NCI-H2081 treated with DMSO at 0.1 percent for 48 hours (cell line): ENCODE measurements at places on chromosomes 11 and 22.
A peak's percentile ranks its signal among the peaks of the same experiment; 100 is the strongest.

GRCh38 chr11:70740488-70740851, 342.1 kb downstream of the CTTN start:
- DNase-seq: no peak

- DNase-seq: no peak
Measured at GRCh38 chr11:47448566-47449427, at the start of gene RAPSN. Gene RAPSN, minus strand, starts transcription at chr11:47449136. Its CDS starts 172 bp downstream, at chr11:47448964.

DNA sequence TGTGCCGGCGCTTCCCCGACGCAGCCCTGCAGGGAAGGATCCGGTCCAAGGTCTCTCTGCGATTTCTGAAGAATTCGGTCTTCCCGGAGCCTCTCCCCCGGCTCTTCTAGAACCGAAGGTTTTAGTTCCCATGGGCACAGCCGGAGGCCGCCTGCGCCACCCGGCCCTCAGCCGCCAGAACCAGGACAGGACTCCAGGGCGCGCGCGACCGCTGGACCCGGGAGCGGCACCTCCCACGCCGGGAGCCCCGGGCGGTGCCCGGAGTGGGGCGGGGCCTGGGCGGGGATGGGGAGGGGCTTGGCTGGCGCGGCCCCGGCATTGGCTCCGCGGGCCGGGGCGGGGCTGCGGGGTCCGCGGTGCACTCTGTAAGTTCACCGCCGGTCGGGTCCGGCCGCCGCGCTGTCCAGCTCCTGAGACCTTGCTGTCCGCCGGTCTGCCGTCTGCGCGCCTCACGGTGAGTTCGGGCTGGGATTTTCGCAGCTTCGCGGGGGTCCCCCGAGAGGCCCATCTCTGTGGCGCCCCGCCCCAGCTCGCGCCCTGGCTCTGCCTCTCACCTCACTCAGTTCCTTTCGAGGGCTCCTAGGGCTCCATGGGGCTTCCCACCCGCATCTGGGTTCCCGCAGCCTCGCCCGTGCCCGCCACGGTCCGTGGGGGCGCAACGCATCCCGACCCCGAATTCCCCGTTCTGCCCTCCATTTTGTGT, at the start of gene CDC42EP2:
CDC42EP2 (plus strand) TSS at position 366 of the 703 bp plus-strand sequence. CDS start 6,033 bp downstream, outside the sequence.
- DNase-seq: no peak

- no peak for DNase-seq
Measured at GRCh38 chr11:8566613-8567210, 27.3 kb downstream of the STK33 start.

GRCh38 chr11:102793677-102794290, 4.2 kb downstream of the MMP1 start:
- no peak for DNase-seq

GRCh38 chr11:2265854-2266585, 4.4 kb downstream of the ASCL2 start:
- DNase-seq: no peak

DNA sequence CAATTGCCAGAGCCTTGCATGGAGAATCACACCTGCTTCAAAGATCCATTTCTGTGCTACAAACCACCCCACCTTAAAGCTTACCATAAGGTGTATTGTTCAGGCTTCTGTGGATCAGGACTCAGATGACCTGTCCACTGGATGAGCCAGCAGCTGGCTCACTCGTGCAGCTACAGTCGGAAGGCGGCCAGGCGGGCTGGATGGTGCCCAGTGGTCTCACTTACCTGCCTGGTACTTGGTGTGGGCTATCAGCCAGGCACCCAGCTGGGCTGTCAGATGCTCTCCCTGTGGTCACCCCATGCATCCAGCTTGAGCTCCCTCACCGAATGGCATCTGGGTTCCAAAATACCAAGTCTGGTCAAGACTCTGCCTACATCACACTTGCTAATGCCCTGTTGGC, 10.9 kb upstream of the APOBEC3B start:
- no peak for DNase-seq

GRCh38 chr11:31636983-31637382, 127.4 kb downstream of the ELP4 start:
- no peak for DNase-seq

DNA sequence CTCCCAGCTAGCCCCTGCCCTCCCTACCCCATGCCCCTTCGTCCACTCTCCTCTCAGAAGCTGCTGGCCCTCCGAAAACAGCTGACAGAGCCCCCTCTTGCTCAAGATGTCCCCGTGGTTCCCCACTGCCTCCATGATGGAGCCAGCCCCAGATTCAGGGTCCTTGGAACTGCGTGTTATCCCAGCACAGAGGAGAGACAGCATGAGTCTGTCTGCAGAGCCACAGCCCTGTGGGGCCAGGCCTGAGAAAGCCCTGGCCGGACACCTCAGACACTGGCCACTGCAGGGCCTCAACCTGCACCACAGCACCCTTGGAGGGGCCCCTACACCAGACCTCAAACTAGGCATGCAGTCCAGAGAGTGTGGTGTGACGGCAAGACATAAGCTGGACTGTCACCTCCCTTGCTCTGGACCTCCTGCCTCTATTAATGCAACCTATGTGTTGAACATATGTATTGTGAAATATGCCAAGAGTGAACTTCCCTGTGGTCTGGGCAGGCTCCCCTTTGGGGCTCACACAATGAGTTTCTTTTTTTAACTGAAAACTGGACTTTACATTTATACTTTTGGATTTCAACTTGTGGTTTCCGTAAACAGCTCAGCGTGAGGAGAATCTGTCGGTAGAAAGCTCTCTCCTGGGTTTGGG, 9.6 kb downstream of the PNPLA5 start:
- DNase-seq: no peak

DNA sequence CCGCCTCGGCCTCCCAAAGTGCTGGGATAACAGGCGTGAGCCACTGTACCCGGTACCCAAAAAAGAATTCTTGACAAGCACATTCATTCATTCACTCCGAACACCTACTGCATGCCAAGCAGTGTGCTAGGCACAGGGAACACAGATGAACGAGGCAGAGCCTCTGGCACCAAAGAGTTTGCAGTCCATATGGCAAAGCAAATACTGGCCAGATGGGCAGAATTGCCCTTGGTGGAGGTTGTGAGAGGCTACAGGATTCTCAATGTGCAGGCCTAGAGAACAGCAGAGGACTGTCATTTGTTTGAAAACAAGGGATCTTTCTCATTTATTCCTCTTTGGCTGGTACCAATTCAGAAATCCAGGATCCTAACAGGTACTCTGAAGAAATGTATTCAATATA, 27.5 kb upstream of the MTCH2 start:
- no peak for DNase-seq

DNA sequence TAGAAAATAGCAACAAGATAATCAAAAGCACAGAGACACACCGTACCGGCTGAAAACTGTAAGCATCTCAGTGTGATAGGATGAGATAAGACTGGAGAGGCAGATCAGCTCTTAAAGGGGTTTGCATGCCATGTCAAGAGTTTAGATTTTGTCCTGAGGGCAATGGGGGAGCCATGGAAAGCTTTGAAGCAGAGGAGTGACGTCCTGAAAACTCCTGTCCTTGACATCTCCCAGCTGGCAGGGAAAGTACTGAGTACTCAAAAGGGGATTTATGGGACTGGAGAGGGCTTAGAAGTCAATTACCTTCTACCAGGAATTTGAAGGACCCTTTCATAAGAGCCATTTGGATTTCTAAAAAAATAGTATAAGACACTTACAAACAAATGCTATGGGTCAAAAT, 420.5 kb upstream of the NARS2 start:
- no peak for DNase-seq

GRCh38 chr11:78281511-78281910, 92.8 kb downstream of the USP35 start:
- DNase-seq: no peak

- no peak for DNase-seq
Measured at GRCh38 chr11:112902361-112903011, 58.7 kb upstream of the NCAM1 start.

DNA sequence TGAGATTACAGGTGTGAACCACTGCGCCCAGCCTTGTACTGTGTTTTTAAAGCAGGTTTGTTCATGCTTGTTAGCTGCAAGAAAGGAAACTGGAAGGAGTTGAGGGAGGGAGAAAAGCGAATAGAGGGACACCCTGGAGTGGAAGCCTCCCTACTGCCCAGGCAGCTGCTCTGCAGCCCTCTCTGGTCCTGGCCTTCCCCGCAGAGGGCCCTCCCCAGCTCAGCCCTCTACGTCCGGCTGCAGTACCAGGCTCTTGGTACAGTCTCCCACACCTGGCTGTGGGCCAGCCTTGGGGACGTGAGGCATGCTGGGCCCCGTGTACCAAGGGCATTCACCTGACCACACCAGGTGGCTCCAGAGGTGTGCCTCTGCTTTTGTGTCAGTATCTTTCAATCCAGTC, 70.8 kb downstream of the MED15 start:
- DNase-seq: no peak

DNA sequence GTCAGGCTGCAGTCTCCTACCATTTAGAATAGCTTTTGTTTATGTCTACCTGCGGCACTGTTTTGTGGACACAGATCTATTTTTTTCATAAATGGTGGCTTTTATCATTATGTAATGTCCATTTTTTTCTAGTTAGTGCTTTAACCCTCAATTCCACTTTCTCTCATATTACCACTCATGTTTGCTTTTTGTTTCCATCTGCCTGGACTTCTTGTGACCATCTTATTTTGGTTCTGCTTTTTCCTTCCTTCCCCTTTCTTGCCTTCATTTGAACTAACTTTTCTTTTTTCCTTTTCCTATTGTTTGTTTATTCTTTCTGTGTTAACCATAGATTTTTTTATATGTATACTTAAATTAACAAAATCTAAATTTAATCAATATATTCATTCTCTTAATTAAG, 98.5 kb upstream of the SLC22A12 start:
- DNase-seq: no peak

DNA sequence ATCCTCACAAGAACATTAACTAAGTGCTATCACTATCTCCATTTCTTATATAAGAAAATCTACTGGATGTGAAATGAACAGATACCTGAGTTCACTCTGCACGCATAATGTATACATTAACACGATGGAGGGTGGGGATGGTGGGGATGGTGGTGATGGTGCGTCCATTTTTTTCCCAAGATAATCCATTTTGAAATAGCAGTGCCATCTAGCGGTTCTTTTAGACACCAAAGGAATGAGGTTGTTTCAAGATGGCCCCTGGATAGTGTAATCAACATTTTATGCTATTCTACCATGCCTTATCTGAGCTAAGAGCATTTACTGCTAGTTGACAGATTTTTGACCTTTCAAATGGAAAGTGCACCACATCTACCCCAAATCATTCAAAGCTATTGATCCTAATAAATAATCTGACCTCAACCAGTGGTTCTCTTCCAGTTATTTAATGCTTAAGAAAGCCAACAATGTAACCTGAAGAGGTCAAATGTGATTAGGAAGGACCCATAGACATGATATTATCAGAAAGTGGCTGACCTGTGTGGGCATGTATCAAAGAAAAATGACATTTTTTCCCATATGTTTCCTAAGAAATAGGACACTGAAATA, 714.7 kb upstream of the TENM4 start:
- DNase-seq: peak; percentile 4

- no peak for DNase-seq
Measured at GRCh38 chr11:128512474-128512996, 74.8 kb downstream of the ETS1 start.

DNA sequence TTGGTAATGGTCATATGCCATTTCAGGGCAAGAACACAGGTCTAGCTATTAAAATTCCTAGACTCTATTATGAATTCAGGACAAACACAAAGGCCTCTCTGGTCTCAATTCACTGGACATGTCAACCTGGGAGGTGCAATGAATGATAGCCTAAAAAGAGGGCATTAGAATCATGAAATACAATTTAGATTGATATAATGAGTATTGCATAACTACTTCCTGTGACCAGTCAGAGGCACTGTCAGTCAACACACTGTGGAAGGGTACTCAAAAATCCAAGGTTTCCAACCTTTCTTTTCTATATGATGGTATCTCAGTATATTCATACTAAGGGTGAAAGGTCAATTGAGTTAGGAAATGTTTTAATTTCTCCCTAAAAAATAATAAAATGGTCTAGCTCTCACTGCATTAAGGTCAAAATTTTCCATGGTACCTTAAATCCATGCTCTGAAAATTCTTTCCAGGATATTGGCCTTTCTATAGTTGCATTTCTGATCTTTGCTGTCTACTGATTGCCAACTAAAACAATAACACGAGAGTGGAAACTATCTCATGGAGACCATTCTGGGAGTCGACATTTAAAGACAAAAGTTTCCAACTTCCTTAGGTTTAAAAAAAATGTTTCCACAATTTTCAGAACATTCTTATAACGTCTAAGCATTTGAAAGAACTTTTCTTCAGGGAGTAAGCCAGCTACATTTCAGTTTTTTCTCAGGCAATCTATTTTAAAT, 81.7 kb upstream of the APOA1 start:
- no peak for DNase-seq

GRCh38 chr11:567011-567628, 6.3 kb downstream of the RASSF7 start:
- no peak for DNase-seq

DNA sequence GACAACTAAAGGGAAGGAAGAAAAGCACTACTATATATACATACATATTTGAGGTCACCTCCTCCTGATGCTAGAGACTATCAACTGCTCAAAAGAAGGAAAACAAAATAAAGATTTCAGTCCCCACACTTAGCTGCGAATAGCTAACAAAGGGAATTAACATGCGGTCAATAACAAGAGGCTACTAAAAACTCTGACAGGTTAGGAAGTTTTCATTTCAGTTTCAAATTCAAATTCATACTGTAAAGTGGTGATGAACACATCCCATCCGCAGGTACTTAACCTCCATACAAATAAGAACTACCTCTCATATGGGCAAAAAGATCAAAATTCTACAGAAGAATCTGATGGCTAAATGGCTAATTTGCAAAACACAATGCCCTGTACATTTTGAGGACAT, 2.6 kb downstream of the NAP1L4 start:
- DNase-seq: no peak

DNA sequence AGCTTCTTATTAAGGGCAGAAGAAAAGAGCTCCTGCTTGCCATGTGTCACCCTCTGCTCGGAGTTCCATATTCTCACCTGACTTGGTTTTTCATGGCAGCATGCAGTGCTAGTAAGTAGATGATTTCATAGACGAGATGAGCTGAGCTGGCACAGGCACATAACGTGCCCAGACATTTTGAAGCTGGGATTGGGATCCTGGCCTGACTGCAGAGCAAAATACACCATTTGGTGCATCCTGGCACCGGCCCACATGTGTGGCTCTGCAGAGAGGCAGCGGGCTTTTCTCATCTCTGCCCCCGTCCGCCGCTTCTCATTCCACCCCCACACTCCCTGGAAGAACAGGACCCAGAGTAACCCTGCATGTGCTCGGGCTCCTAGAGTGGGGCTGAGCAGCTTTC, 24.8 kb downstream of the FAM118A start:
- DNase-seq: no peak

GRCh38 chr22:46454504-46455269, 82.7 kb downstream of the CELSR1 start:
- DNase-seq: no peak
